ENCODE measurements at places on chromosomes 3 and 15.

GRCh38 chr15:70187331-70187730 is 89.6 kb upstream of the TLE3 start:
- no peak for DNase-seq

DNA sequence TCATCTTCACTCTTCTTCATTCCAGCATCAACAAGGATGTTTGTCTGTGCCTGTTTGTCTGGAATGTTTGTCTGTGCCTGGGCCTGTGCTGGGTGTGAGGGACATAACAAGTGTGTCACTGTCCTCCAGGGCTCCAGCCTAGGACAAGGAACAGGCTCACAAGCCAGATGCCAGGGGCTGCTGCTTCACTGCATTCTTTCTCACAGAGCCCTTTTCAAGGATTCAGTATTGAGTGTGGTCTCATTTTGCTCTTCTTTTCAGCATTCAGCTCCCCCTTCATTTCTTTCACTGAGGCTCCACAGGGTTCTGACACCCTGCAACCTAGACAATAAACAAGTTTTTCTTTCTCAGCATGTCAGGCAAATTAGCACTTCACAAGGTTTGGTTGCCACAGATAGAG is 43.6 kb upstream of the KY start:
- DNase-seq: no peak

DNA sequence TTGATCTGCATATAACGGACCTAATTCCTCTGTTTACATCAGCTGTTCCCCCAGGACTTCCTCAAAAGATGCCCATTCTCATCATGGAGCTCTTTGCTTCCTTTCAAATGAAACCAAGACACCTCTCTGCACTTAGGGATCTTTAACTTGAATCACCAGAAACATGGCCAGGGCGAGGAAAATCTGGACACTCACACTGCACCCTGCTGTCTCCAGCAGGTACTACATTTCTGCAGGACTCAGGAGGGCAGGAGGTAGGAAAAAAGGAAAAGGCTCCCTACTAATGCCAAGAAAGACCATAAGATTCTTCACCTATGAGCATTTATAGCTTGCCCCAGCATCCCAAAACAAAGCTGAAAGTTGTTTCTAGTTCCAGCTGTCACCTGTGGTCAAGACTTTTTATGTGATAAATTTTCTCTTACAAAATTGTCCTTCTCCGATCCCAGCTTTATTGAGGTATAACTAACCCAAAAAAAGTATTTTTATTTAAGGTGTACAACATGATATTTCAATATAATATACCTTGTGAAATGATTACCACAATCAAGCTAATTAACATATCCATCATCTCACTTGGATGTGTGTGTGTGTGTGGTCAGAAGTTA is 87.3 kb upstream of the C15orf61 start:
- DNase-seq: no peak

- no peak for DNase-seq
These were observed 47.0 kb downstream of the BOC start for GRCh38 chr3:113258361-113258760.

- DNase-seq: no peak
These were observed 10.9 kb upstream of the IL16 start for GRCh38 chr15:81185631-81186295.

DNA sequence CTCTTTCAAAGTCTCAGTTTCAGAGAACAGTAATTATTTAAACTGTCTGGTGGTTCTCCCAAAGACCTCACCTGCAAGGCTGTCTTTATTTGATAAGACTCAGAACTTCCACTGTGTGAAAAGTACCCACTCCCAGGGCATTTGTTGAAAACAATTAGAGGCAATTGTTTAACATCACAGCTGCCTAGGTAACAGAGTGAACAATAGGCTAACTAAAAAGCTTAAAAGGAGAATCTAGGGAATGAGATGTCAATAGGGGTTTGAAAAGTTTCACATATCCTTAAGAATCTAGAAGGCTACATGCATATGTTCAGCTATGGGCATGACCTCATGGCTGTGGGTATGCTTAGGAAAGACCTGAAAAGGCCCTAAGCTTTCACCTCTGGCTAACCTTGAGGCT is 2.9 kb upstream of the STRIT1 start:
- DNase-seq: no peak

DNA sequence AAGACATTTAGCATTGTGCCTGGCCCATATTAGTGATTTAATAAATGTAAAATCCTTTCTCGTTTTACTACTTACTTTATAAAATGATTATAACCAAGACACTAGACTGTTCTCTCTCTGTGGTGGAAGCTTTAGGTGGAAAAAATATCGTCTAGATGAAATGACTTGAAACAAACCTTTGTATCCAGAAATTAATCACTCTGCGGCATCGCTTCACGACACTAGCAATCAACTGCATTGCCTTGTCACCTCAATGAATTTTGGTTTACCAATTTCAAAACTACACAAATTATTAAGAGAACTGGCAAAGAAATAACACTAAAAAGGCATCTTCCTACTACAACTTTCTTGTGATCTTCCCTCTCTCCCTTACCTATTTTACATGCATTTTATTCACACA is 627.2 kb upstream of the ROBO1 start:
- DNase-seq: no peak

All from activated CD8-positive, alpha-beta memory T cell treated with anti-CD3 and anti-CD28 coated beads for 1 hour (primary cell).